ENCODE measurements at places on chromosomes 3 and 15.

DNA sequence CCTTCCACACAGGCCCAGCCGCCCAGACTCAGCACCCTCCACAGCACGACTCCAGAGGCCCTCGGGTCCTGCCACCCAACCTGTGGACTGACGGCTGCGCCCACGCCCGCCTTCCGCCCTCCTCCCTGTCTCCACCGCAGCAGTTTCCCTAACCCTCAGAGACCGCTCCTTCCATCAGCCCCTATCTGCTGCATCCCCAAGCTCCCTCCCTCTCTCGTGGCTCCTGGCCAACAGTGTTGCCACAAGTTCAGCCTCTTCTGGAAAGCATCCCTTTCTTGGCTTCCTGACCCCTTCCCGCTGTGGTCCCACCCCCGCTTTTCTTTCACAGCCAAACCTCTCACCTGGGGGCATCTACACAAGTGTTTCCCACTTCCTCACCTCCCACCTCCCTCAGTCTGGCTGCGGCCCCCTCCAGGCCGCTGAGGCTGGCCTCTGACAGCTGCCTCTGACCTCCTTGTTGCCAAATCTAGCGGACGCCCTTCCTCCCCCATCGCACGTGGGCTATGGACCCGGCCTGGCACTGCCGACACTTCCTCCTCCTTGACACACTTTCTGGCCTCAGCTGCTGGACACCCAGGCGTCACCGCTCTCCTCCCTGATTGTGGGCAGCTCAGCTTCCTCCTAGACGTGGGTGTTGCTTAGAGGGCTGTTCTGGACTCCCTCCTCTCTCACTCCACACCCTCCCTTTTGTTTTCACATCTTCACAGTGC, 168.8 kb upstream of the TLE3 start:
- no peak for DNase-seq

GRCh38 chr3:108271626-108272025, 24.7 kb upstream of the HHLA2 start:
- no peak for DNase-seq

GRCh38 chr15:88742161-88742560, 61.1 kb upstream of the ACAN start:
- DNase-seq = no peak

- no peak for DNase-seq
Measured at GRCh38 chr15:29776859-29777258, 45.4 kb downstream of the TJP1 start.

DNA sequence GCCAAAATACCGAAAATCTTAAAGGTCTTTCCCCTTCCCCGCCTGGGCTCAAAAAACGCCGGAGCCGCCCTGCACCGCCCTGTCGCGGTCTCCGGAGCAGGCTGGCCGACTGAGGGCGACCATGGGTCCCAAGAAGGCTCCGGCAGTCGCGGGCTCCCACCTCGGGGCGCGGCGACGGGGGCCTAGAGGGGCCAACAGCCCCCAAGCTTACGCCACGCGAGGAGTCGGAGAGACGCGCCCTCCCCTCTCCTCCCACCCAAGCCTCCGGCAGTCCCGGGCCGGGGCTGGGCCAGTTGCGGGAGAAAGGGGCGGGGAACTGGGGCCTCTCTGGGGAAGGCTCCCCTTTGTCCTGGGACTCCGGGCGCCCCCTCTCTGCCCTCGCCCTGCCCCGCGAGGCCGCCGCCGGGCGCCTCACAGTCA, 69.2 kb downstream of the GOLGA8B start:
- DNase-seq = no peak

DNA sequence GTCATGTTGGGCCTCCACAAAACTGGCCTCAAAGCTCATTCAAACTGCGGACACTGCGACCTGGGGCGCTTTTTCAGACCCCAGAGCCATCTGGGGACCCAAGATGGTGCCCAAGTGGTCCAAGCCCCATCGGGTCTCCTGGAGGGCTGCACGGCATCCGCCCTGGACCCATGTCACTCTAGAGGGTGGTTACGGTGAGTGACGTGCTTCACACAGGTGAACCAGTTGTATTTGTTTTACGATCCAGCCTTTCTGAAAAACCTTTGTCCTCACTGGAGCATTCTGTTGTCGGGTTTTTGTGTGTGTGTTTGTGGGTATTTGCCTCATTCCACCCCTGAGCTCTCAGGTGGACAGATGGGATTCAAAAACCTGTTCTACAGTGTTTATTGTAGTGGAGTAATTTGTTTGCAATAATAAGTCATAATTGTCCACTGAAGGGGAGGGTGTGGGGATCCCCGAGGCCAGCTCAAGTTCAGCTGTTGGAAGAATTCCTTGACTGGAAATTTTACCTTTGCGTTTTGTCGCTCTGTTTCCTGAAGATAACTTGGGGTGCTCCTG, 1.9 kb downstream of the SLC51A start:
- DNase-seq = no peak

DNA sequence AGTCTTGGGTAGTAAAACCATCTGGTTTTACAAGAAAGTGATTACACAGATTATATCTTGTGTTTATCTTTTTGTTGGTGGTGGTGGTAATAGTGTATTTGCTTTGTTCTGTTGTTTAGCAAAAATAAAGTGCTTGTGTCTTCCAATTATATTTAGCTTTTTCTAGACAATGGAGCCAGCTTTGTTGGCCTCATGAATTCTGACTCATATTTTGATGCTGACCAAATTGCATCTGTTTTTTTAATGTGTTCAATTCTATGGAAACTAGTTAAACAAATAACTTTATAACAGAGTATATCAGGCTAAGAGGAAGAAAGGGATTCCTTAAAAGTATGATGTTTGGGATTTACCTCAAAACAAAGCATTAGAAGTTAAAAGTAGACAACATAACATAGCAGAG, 69.3 kb upstream of the BFSP2 start:
- no peak for DNase-seq

DNA sequence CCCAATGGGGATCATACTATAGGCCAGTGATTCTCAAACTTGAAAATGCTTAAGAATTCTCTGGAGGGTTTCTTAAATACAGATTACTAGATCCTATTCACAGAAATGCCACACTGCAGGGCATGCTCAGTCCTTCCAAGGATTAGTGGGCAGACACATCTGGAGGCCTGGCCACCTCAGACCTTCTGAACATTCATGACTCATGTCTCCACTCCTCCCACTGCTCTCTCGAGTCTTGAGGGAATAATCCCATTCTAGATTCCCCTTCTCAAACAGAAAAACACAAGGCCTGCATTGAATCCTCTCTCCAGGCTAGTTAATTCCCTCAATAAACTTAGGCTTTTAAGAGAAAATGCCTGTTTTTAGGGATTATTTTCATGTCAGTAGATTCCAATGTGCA, 22.1 kb downstream of the ZNF621 start:
- DNase-seq = no peak

DNA sequence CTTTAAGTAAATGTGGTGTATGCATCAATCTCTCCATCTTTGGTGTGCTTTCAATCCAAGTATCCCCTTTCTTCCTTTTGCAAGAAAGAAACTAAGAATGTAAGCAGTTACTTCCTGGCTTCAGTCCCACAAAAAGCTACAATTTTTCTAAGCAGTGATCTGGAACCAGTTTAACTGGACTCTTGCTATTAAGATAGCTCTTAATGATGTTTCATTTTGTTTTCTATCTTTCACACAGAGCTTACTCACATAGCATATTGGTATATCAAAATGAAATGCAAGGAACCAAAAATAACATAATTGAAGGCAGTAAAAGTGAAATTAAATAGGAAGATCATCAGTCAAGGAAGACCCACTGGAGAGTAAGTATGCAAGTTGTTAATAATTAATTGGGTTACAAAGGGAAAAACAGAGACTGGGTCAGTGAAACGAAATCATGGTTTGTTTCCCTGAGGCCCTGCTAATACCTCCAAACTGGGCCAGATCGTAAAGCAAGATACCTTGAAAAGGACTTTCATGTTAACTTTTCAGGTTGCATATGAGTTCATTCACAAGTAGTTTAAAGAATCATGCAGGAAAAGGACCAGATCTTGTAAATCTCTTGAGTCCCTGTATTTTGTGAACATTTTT, 41.9 kb downstream of the GPR160 start:
- DNase-seq = no peak

- no peak for DNase-seq
Measured at GRCh38 chr3:28916713-28917499, 364.0 kb upstream of the RBMS3 start.

GRCh38 chr15:68389041-68389930, 42.7 kb downstream of the ITGA11 start:
- no peak for DNase-seq

DNA sequence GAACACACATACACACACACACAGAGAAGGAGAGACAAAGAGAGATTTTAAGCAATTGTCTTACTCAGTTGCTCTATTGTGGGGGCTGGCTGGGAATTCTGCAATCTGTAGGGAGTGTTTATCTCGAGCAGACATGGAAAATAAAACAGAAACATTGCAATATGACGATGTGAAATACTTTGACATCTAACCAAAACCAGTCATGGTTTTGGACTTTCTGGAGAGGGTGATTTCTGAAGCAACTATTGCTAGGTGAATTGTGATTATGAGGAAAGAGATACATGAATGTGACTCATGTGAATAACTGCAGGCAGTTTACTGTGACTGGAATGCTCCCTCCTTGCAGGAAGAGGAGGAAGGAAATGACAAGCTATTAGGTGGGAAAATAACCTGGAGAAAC, 12.3 kb upstream of the PHLDB2 start:
- no peak for DNase-seq

DNA sequence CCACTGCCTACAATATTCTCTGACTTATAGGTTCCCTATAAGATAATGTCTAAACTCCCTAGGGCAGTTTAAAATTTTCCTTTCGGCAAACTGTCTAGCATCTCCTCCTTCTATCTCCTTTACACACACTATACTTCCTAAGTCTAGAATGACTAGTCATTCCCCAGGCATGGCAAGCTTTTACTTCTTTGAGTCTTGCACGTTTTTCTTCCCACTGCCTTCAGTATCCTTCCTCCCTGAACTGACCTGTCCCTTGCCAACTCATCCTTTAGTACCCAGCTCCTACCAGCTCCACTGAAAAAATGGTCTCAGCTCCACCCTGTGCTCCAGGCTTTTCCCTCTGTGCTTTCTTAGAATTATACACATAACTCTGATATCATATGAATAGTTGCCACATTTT, 93.8 kb upstream of the KBTBD8 start:
- no peak for DNase-seq

DNA sequence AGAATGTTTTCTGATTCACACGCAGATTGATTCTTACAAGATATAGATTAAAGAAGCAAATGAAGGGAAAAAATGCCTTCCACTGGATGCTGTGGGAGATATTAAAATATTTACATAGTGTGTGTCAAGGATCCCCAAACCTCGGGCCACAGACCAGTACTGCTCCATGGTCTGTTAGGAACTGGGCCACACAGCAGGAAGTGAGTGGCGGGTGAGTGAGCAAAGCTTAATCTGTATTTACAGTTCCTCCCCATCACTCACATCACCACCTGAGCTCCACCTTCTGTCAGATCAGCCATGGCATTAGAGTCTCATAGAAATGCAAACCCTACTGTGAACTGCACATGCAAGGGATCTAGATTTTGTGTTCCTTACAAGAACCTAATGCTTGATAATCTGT, 552.6 kb upstream of the GOLIM4 start:
- no peak for DNase-seq

DNA sequence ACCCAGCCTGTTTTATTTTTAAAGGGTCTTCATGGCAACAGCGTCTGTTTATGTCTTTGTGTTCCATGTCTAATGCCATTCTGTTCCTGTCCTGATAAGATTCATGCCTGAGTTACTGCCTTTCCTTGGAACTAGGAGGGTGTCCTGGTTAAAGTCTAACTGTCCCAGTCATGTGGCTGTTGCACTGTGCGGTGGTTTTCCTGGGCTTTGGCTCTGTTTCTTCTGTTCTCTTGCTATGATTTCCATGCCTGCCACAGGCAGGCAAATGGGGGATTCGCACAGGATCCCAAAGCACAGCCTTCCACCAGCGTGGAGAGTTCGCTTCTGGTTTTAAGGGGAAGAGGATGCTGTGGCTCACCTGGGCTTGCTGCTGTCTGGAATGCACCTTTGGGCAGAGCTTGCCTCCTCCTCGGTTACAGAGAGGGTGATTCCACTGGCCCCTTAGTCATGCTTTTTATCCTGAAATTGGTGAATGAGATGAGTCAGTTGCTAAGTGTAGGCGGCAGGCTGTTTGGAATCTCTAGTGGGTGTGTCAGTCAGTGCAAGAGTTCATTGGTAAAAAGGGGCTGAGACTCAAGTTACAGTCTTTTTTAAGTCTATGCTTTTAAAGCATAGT, 86.8 kb downstream of the CCK start:
- no peak for DNase-seq

- DNase-seq = no peak
Measured at GRCh38 chr15:72554471-72555425, 80.6 kb downstream of the ARIH1 start.

DNA sequence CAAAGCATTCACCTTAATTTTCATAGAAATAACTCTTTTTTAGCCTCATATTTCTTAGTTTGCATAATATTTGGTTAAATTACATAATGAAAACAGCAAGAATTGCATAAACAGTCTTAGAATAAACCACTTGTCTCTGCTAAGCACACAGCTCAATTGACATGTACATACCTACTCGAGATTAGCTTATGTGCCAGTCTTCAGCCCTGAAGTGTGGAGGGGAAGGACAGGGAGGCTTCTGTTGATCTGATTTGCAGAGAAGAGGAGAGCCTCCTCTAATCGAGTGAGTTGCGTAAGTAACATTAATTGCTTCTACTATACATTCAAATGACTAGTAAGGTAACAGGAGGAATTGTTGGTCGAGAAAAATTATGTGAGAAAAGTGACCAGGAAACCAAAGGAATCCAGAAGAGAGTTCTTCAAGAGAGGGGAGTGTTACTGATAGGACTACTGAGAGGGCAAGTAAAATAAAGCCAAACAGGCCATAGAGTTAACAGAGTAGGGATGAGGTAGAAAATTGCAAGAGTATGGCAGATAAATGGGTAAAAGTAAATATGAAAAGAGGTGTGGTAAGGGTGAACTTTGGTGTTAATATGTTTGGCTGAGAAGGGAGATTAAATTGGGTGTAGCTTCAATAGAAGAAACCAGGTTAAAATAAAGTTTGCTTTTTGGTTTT, 7.1 kb upstream of the GOLIM4 start:
- no peak for DNase-seq

DNA sequence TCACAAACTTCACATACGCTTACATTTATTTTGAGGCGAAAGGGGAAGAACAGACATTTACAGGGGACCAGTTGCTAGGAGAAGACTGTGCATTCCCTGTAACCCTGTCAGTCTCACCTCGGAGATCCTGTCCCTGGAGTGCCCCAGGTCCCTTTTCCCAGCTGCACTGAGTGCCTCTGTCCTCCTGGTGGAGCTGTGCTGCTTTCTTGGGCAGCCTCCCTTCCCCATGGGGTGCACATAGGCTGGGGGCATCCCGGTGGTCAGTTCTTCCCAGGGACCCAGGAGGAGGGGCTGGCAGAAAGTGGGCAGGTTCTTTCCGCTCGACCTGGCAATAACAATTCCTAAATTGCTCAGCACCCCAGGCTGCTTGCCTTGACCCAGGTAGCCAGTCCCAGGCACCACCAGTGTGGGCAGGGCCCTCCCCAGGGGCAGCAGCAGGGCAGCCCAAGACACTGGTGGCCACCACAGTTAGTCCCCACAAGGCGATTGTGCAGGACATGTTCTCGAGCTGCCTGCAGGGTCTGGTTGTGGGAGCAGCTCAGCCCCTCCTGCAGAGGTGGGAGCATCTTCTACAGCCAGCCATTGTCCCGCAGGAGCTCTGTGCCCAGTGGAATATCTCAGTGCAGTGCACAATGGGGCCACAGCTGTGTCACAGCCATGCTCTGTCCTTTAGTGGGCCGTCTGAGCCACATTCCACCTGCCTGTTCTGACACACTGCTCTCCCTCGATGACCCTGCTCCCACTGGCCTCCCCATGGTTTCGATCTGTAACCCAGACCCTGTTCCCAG, 36.3 kb downstream of the APBA2 start:
- DNase-seq = no peak

- DNase-seq = no peak
Measured at GRCh38 chr15:50176869-50177268, 5.1 kb upstream of the SLC27A2 start.

GRCh38 chr3:8320711-8321458, 180.7 kb upstream of the LMCD1 start:
- no peak for DNase-seq
